ENCODE measurements at places on chromosomes 5 and 9.

DNA sequence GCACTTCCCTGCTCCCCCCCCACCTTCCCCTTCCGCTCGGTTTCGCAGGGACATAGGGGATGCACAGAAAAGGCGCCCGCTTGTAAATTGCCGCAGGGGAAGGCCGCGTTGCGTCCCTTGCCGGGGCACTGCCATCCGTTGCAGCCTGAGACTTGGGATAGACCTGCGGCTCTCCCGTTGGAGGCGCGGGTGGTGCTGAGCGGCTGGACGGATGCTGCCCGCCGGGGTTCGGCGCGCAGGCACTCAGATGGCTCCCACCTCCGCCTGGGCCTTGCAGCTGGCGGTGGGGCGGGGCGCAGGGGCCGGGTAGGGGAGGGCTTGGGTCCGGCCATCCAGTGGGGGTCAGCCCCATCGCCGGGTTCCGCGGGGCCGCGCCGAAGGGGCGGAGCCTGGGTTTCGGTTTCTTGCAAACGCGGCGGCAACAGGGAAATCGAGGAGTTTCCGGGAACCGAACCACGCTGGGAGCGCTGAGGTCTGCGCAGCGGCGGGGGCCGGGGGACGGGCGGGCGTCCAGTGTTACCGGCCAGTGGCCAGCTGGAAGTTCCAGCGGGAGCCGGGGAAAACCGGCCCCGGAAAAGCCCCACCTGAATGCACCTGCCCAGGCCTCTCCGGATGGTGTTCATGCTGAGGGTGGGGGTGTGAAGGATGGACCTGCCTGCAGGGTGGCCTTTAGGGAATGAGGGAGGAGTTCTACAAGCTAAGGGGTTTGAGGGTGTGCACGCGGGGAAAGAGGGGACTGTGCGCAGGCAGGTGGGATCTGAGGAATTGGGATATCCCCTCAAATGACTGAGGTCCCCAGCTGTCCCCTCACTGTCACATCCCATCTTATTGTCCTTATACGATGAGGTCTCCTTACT is 6.3 kb upstream of the IRF1 start:
- peak; percentile 72 for DNase-seq

DNA sequence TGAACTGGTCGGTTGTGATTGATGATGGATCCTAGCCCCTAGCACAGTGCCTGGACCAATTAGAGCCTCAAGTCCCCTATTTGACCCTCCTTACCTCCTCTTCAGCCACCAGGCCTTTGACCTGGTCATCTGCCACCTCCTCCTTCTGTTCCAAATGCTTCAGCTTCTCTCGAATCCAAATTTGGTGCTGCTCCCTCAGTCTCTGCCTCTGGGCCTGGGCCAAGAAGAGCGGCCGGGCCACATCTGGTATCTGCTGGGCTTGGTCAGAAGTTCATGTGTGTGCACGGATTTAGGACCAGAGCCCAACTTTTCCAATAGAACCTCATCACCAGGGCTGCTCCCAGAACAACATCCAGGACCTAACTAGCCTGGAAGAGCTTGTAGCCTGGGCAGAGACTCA is 6.5 kb downstream of the SLC35A4 start:
- DNase-seq: no peak

DNA sequence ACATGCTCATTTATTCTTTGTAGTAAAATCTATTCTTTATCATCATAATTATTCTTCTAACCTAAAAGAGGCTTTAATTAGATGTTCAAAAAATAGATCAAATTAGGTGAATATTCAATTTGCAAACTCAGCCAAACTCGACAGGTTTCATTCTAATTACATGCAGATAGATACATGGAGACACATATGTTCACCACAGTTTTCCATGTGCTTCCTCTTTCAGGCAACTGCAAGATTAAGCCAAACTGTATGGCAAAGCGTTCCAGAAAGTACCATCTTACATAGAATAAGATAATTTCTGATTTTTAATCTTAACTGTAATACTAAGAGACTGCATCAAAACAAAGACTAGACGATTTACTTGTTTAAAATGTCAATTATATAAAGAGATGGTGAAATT is 868.7 kb upstream of the DMAC1 start:
- no peak for DNase-seq

- DNase-seq: no peak
Measured at GRCh38 chr9:20364959-20365358, 257.3 kb downstream of the MLLT3 start.

DNA sequence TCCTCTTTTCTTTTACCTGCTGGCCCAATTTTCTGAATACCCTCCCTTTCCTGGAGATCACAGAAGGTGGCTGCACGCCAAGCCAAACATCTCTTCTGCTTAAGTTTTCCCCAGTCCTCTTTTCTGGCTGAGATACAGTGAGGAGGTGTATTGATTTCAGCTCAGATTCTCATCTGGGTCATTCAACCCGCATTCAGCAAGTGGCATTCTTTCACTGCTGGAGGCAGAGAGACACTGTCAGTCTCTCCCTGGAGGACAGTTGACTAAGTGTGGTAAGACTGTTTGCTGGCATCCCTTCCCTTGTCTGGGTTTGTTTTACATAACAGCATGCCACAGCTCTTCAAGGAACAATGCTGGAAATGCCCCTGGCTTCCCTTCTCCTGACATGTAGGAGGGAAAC is 60.5 kb downstream of the GABRG2 start:
- DNase-seq: no peak

DNA sequence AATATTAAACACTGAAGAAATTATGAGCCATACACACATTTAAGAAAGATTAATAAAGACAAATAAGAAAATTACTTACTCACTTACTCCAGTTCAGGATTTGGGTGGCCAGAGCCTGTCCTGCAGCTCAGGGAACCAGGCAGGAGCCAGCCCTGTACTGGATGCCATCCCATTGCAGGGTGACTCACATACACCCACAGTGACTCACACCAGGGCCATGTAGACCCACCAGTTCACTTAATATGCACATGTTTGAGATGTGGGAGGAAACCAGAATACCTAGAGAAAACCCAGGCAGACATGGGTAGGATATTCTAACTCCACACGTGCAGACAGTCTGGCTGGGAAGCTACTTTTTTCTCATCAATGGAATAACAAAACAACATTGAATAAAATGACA is 49.6 kb upstream of the ADRB2 start:
- peak; percentile 19 for DNase-seq

GRCh38 chr9:37215830-37216229 is 95.5 kb downstream of the ZCCHC7 start:
- DNase-seq: no peak

DNA sequence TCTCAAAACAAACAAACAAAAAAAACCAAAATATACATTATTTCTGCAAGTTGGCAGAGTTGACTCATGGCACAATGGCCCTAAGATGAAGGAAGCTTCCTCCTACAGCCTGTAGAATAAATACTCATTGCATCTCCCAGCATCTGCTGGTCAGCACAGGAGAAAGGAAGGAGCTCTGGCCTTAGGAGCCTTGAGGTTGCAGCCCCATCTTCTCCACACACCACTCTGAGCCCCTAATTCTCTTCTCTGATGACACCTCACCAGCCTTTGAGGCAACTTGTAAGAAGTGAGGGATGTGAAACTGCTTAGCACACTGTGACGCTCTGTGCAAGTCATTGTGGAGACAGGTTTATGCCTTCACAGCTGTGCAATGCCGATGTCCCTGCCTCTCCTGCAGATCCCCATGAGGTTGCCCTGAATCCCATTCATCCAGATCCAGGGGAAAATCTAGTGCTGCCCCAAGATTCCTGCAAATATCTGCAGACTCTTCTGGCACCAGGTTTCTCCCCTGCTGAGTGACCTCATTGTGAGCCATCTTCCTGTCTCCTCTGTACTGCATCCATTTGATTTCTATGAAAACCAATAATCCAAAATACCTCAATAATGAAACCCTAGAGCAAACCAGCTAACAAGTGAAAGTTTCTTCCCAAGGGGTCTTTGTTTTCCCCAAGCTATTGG is 65.3 kb upstream of the TGFBR1 start:
- no peak for DNase-seq

DNA sequence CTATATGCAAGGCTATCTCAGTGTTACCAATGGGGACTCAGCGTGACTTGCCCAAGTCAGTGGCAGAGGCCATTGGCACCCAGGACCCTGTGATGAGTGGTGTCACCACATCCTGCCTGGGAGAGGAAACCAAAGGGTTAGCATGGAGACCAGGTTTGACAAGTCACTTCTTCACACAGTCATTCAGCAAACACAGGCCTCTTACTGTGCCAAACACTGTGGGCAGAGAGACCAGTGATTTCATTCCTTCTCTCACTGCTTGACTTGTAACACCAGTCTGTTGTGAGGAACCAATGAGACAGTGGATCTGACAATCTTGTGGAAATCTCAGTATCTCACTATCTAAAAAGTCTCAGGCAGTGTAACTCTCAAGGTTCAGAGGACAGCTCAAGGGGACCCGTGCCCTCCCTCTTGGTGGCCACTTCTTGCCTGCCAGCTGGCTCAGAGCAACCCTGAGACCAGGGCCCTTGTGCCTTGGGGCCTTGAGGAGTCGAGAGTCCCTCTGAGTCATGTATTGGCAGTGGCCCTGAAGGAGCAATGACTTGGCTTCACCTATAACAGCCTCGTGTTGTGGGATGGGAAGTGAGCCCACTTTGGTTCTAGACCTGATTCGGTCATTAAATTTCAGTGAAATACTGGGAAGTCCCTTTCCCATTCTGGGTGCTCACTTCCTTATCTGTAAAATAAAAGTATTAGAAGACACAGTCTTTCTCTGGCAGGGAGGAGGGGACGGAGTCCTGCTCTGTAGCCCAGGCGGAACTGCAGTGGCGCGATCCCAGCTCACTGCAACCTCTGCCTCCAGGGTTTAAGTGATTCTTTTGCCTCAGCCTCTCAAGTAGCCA is 1.6 kb downstream of the FABP6 start:
- DNase-seq: no peak

- no peak for DNase-seq
Measured at GRCh38 chr9:136424750-136425362, 14.4 kb downstream of the PMPCA start.

- no peak for DNase-seq
Measured at GRCh38 chr9:93721417-93721965, 145.1 kb downstream of the PHF2 start.

DNA sequence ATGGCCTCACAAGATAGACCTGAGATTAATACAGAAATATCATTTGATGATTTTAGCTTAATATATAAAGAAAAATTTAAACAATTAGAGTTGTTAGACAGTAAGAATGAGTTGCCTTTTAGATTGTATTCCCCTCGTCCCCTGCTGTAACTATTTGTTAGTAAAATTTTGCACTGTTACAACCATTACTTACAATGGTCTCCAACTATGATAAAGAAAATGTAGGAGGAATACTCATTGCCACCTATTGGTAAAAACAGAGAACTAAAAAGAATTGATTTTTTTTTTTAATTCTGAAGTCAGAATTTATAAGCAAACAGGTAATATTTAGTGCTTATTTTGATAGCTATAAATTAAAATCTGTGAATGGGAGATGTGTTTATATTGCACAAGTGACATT is 937.6 kb downstream of the TLE4 start:
- DNase-seq: no peak

DNA sequence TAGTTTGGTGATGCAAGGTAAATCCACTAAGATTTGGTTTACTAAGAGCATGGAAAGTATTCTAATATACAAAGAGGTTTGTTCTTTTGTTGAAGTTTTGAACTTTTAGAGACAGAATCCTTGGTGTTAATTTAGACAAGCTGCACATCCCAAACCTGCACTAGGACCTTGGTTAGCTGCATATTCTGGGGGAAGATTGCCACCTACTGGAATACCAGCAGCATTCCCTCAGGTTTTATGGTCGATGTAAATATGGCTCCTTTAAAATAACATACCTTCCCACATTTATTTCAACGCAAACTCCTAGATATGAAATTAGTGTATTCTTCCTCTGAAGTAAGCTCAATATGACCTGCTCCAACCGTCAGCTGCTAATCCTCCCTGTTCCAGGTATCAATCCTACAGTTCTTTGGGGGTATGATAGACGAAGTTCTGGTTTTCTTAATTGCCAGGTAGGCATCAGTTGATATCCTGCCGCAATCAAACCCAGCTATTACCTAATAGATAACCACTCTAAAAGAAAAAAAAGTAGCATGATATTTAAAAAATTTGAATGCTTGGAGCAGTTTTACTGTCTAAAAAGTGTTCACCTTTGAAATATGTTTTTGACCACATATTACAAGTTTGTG is 624.1 kb downstream of the ISL1 start:
- DNase-seq: no peak

- DNase-seq: no peak
Measured at GRCh38 chr9:127106466-127106855, 16.0 kb downstream of the ANGPTL2 start.

- no peak for DNase-seq
Measured at GRCh38 chr9:7782400-7783120, 17.0 kb downstream of the DMAC1 start.

DNA sequence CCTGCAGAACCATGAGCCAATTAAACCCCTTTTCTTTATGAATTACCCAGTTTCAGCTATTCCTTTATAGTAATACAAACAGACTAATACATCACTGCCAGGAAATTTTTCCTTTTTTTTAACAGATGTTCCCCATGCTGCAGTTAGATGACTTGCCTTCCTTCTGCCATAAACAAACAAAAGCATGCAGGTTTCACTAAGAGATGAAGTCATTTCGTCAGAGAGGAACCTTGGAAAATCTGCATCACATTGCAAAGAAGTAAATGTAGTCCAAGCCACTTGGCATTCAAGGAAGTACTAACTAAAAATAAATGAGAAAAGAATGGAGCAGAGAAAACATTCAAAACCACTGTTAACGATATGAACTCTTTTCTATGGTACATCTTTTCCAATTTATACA is 194.1 kb upstream of the EFNA5 start:
- no peak for DNase-seq

DNA sequence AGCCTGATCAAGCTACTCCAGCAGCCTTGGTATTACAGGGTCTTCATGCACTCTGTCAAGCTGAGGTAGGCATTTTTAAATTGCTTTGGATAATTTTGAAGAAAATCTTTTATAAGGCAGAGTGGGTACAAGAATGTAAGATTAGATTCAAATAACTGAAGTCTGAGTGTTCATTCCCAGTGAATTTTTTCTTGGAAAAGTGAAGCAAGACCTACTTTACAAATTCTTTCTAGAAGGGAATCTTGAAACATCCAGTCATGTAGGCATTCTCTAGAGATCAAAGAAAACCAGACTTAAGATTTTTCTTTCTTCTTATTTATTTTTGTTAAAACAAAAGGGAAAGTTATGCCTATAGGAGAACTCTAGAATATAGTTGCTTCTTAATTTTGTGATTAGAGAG is 139.0 kb downstream of the FOCAD start:
- DNase-seq: no peak

GRCh38 chr9:133953976-133954709 is 38.0 kb downstream of the VAV2 start:
- DNase-seq: no peak

- no peak for DNase-seq
Measured at GRCh38 chr9:20307621-20308020, 314.7 kb downstream of the MLLT3 start.

- no peak for DNase-seq
Measured at GRCh38 chr9:95049761-95050160, 267.7 kb downstream of the FANCC start.

DNA sequence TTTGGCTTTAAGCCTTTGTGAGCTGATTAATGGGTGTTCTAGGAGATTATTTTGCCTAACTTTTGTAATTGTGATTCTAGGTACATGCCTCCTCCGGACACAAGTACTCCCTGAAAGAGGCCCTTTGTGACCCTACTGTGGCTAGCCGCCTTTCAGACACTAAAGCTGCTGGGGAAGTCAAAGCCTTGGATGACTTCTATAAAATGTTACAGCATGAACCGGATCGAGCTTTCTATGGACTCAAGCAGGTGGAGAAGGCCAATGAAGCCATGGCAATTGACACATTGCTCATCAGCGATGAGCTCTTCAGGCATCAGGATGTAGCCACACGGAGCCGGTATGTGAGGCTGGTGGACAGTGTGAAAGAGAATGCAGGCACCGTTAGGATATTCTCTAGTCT is 13.6 kb downstream of the ITGA1 start:
- DNase-seq: no peak

- DNase-seq: no peak
Measured at GRCh38 chr9:10112070-10112469, 500.7 kb downstream of the PTPRD start.

Measured in activated CD8-positive, alpha-beta memory T cell treated with anti-CD3 and anti-CD28 coated beads, Interleukin-2, amount 50 U/mL, for 4 hours (primary cell).